ENCODE measurements at places on chromosomes 3 and 15. TPM values are rescaled to one million over a fixed set of nuclear protein-coding genes. Genes with fewer than 3 reads are reported as not detected.

The EFCAB12 gene
- 0.48 TPM for total RNA-seq

The TJP1 gene
- not detected for total RNA-seq

The SERPINI1 gene
- total RNA-seq = 0.71 TPM

The A4GNT gene
- not detected for total RNA-seq

The CACNA2D2 gene
- total RNA-seq = 0.46 TPM

- DNase-seq = no peak
Observed at GRCh38 chr3:181695661-181696491, 15.8 kb upstream of the SOX2 start.

DNA sequence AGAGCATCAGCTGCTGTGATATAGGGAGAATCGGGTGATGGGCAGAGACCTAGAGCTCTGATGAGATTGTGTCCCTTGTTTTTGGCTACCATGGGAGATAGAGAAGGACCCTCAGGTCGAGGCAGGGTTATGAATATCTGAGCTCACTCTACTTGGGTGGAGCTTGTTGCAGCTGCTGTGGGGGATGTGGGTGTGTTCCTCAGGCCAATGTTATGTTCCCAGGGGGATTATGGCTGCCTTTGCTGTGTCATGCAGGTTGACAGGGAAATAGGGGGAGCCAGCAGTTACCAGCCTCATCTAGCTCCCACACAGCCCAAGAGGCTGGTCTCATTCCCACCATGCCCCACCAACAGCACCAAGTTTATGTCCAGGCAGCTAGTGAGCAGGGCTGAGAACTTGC, 131.5 kb downstream of the TRIM42 start:
- no peak for DNase-seq

- DNase-seq = no peak
Observed at GRCh38 chr15:48682942-48683651, 37.6 kb upstream of the FBN1 start.

DNA sequence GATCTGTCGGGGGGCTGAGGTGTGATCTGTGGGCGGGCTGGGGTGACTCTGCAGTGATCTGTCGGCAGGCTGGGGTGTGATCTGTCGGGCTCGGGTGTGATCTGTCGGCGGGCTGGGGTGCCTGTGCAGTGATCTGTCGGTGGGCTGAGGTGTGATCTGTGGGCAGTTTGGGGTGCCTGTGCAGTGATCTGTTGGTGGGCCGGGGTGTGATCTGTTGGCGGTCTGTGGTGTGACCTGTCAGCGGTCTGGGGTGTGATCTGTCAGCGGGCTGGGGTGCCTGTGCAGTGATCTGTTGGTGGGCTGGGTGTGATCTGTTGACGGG, 205.1 kb downstream of the XXYLT1 start:
- DNase-seq = no peak

- no peak for DNase-seq
Observed at GRCh38 chr3:72800869-72801268, 47.4 kb downstream of the SHQ1 start.

GRCh38 chr15:47870956-47871625, 153.8 kb downstream of the SEMA6D start:
- DNase-seq = no peak
